Activated B cell treated with CpG ODN at 0.5 μM for 24 hours (primary cell): ENCODE measurements at places on chromosomes 7 and 10. TPM values are rescaled to one million over a fixed set of nuclear protein-coding genes. Genes with fewer than 3 reads are reported as not detected.

The ACSM6 gene
- not detected in 2 replicates for total RNA-seq

The ANXA8 gene
- not detected in 2 replicates for total RNA-seq

The PNLIPRP3 gene
- not detected in 2 replicates for total RNA-seq

The CDK1 gene
- 1.5 and 1.9 TPM in 2 replicates for total RNA-seq

The LDB3 gene
- not detected in 2 replicates for total RNA-seq

The HABP2 gene
- not detected in 2 replicates for total RNA-seq

The CFAP58 gene
- not detected in 2 replicates for total RNA-seq

The WNT8B gene
- not detected in 2 replicates for total RNA-seq

The FGL2 gene
- total RNA-seq: 5.7 and 6.7 TPM in 2 replicates

The IDI2 gene
- not detected in 2 replicates for total RNA-seq

The MSMB gene
- total RNA-seq: not detected in 2 replicates

The TCF7L2 gene
- total RNA-seq: 0.71 and 2.2 TPM in 2 replicates

The LIPN gene
- total RNA-seq: 0.24 and 0.27 TPM in 2 replicates

The FAM131B gene
- total RNA-seq: not detected in 2 replicates

The XRCC2 gene
- total RNA-seq: 1.7 and 2.3 TPM in 2 replicates

The MACC1 gene
- total RNA-seq: 13.9 and 20.3 TPM in 2 replicates

The SAP25 gene
- total RNA-seq: 13.8 and 24.1 TPM in 2 replicates

The BICC1 gene
- not detected in 2 replicates for total RNA-seq

The CTTNBP2 gene
- total RNA-seq: 0.18 and 0.49 TPM in 2 replicates

The FFAR4 gene
- total RNA-seq: not detected in 2 replicates

The PON1 gene
- not detected in 2 replicates for total RNA-seq

The ECD gene
- 31.8 and 35.0 TPM in 2 replicates for total RNA-seq

The EN2 gene
- total RNA-seq: not detected in 2 replicates

The TBRG4 gene
- 109 and 128 TPM in 2 replicates for total RNA-seq

The HOXA1 gene
- total RNA-seq: 0.55 and 0.61 TPM in 2 replicates

The SLC16A9 gene
- 0.81 and 1.2 TPM in 2 replicates for total RNA-seq

The MAGI2 gene
- total RNA-seq: 0.38 and 0.46 TPM in 2 replicates

The GALNT11 gene
- 9.0 and 10.8 TPM in 2 replicates for total RNA-seq

The GSTO2 gene
- total RNA-seq: 0.56 and 0.91 TPM in 2 replicates

The PSD gene
- total RNA-seq: 1.4 and 1.5 TPM in 2 replicates

The COA1 gene
- total RNA-seq: 49.2 and 56.9 TPM in 2 replicates

The FEZF1 gene
- not detected in 2 replicates for total RNA-seq

The CLDN3 gene
- not detected in 2 replicates for total RNA-seq

The PTN gene
- not detected in 2 replicates for total RNA-seq

The ZNF92 gene
- 24.6 and 27.1 TPM in 2 replicates for total RNA-seq

The CALHM3 gene
- total RNA-seq: not detected in 2 replicates
